ENCODE measurements at places on chromosomes 12 and 14. TPM values are rescaled to one million over a fixed set of nuclear protein-coding genes. Genes with fewer than 3 reads are reported as not detected.

DNA sequence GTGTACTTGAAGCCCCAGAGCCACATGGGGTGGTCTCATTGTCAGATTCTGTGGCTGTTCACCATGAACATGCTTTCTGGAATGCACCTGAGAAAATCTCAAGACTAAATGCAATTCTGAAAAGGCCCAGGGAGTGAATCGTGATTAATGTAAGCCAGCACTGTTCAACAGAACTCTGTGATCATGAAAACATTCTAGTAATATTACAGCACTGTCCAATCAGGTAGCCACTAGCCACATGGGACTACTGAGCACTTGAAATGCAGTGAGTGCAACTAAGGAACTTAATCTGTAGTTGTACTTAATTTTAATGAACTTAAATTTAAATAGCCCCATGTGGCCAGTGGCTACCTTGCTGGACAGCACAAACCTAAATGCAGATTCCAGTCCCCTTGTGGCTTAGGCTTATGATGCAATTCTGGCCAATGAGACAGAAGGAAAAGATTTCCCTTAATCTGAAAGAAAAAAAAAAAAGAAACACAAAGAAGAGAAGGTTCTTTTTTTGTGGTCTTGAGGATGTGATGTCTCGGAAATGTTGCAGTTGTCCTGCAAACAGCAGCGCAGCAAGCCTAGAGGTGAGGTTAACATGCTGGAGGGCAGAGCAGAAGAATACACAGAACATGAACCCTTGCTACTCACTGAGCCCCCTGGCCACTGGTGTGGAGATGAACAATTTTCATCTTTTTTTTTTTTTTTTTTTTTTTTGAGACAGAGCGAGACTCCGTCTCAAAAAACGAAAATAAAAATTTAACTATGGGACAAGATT is 48.2 kb downstream of the SPPL3 start:
- no peak for DNase-seq

The NXPH4 gene
- total RNA-seq = not detected

- no peak for DNase-seq
Measured at GRCh38 chr12:12540261-12541013, 22.2 kb downstream of the DUSP16 start.

- no peak for DNase-seq
Measured at GRCh38 chr12:117985182-117985581, 16.4 kb upstream of the KSR2 start.

- DNase-seq = no peak
Measured at GRCh38 chr14:59332727-59333126, 132.5 kb downstream of the GPR135 start.

- no peak for DNase-seq
Measured at GRCh38 chr12:60465060-60465459, 869.2 kb downstream of the SLC16A7 start.

GRCh38 chr14:66045572-66046021 is 440.6 kb upstream of the CCDC196 start:
- DNase-seq = no peak

- DNase-seq = no peak
Measured at GRCh38 chr14:43898687-43899086, 608.4 kb downstream of the FSCB start.

The VASH1 gene
- 33.0 TPM for total RNA-seq

DNA sequence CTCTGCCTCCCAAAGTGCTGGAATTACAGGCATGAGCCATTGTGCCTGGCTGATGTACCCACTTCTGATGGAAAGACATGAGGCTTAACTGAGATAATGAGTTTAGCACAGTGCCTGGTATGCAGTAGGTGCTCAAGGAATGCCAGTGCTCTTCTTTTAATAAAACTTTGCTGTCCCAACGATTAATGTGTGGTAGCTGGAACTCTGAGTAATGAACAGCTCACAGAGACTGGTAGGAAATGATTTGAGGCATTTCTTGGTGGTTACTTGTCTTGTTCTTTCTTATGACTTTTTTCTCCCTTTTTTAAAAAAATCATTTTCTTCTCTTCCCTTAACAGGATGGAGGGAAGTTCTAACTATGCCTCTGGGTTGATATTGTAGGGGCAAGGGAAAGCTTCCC is 235.7 kb upstream of the PWP1 start:
- DNase-seq = no peak

- DNase-seq = peak; percentile 76
Measured at GRCh38 chr12:104569346-104570173, 112.8 kb downstream of the CHST11 start.

The NRL gene
- not detected for total RNA-seq

DNA sequence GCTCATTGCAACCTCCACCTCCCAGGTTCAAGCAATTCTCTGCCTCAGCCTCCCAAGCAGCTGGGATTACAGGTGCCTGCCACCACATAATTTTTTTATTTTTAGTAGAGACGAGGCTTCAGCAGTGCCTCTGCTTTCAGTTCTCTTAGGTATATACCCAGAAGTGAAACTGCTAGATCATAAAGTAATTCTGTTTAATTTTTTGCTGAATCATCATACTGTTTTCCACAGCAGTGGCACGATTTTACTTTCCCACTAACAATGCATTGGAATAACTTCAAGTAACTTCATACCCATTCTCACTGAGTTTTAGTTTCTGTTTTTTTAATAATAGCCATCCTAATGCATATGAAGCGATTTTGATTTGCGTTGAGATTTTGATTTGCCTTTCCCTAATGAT is 148.0 kb upstream of the G2E3 start:
- DNase-seq = no peak

GRCh38 chr12:124336742-124337520 is 42.0 kb downstream of the RFLNA start:
- DNase-seq = no peak

The GARIN6 gene
- total RNA-seq = not detected

DNA sequence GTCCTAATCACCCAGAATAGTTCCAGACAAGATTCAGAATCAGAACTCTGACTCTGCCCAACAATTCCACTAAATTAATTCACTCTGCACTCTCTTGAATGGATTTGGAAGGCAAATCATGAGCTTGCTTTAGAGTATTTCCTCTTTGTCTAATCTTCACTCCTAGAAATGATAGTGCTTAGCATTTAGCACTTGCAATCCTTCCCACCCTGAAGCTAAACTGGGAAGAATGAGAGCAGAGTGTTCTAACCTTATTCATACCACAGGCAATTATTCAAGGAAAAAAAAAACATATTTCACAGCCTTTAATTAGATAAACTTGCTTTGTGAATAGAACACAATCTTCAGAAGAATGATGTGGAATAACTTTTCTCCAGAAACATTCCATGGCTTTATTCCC is 264.6 kb downstream of the PAWR start:
- no peak for DNase-seq

- no peak for DNase-seq
Measured at GRCh38 chr14:33897878-33898535, 52.9 kb downstream of the EGLN3 start.

The POP5 gene
- total RNA-seq = 46.8 TPM

The ZFHX2 gene
- total RNA-seq = 0.53 TPM

The MYRFL gene
- total RNA-seq = 53.4 TPM

DNA sequence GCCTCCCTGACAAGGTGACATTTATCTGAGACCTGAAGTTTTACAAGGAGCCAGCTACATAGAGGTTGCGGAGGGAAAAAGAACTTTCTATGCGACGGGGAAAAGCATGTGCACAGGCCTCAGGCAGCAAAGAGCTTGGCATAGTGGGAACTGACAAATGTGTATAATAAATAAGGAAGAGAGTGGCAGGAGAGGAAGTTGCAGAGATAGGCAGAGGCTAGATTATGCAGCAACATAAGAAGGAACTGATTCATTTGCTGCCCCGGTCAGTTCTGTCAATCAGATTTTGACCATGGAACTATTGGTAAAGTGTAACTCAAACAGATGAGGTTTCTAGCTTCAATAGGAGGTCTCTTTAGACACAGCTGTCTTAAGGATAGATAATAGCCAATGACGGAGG is 33.7 kb upstream of the RIC8B start:
- no peak for DNase-seq

The CLEC9A gene
- not detected for total RNA-seq

DNA sequence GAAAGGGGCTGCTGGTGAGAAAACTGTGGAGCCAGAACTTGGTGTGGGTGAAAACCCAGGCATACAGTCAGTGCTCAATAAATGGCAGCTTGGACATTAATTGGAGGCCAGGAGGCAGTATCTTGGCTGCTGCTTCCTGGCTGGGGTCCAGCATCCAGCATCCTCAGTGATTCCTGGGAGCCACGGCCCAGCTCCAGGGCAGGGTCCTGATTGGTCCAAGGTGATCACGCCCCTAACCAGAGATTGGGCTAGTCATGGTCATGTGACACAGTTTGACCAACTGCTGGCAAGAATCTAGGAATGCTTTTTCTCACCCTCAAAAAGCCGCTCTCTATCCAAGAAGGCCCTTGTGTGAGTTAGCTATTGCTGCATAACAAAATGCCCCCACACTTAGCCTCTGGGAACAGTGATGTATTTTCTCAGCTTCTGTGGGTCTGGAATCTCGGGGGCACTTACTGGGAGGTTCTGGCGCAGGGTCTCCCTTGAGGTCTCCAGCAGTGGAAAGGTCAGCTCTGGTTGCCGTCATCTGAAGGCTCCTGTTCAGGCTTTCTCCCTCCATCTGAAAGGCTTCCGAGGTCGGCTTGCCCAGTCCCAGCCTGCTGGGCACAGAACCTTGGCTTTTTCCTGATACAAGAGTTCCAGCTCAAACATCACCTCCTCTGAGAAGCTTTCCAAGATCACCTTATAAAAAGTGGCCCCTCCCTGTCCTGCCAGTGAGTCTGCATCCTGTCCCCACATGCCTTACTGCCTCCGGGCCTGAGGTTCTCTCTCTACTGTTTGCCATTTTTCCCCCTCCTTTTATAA is 119.2 kb upstream of the NCOR2 start:
- DNase-seq = no peak

The TAS2R20 gene
- 4.1 TPM for total RNA-seq

The TMEM179 gene
- not detected for total RNA-seq

The SCN8A gene
- total RNA-seq = not detected

- DNase-seq = no peak
Measured at GRCh38 chr14:25607192-25607591, 557.2 kb upstream of the STXBP6 start.

The CIDEB gene
- total RNA-seq = 22.3 TPM

The ADAM21 gene
- not detected for total RNA-seq

GRCh38 chr12:16857456-16857923 is 251.5 kb upstream of the LMO3 start:
- DNase-seq = no peak

DNA sequence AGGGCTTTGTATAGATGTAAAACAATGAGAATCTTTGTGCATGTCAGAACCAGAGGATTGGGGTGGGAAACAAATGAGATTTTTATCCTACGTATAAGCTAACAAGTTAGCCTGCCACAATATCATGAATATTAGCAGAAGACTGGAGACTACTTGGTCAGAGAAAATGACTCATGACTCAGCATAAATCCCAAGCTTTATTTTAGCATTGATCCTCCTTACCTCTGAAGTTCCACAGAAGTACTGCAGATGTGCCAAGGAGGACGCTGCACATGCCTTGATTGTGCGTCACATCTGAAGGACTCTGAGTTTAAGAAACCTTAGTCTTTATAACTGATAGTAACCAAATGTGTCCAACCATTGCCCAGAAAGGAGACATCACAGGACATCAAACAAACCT is 234.0 kb upstream of the RPL10L start:
- no peak for DNase-seq

The MAP3K9 gene
- 13.2 TPM for total RNA-seq

DNA sequence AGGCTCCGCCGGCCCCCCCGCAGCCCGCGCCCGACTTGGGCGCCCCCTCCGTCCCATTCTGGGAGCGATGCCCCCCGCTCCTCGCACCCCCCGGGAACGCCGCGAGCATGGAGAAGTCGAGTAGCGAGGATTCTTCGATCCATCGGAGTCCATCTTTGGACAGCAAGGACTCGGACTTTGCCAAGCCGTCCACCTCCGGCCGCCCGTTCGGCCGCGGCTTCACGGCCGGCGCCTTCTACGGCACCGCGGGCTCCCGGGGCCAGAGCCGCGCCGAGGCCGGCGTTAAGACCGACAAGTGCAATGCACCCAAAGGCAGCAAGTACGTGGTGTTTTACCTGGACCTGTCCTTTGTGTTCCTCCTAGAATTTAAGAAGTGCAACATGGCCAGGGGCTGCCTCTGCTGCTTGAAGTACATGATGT is 123.6 kb downstream of the TSPAN9 start:
- no peak for DNase-seq

DNA sequence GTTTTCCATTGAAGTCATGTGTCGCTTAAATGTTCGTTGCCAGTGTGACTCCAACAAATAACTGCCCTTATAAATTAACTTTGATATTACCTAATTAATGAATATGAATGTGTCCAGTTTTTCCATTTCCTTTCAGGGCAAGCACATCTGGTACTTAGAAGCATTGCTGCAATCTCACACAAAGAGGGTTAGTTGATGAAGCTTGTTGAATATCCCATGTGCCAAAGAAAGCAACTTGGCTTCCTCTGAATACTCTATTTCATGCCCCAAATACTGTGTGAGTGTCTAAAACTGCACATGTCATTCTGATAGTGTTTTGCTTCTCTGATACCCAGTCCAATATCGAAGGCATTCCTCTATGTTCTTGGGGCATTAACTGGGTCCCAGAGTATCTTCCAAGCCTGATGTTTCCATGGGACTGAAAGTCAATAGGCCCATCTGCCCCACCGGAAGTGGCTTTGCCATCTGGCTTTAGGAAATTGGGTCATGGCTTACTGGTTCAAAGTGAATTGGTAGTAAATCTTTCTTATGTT is 75.8 kb upstream of the CNTN1 start:
- DNase-seq = no peak

The KRT73 gene
- 0.40 TPM for total RNA-seq

- no peak for DNase-seq
Measured at GRCh38 chr14:91346838-91347173, 70.8 kb downstream of the CCDC88C start.

The KLC1 gene
- 300 TPM for total RNA-seq

All from Peyer's patch (tissue), 4 donors.